ENCODE measurements at places on chromosomes 1 and 21.

- no peaks in the 10 kb centered on the region for H3K4me1 ChIP-seq
- H3K27me3 ChIP-seq = peaks cover 6% of the 10 kb centered on the region
- no peaks in the 10 kb centered on the region for H3K36me3 ChIP-seq
- no peak overlapping the region for H3K4me3 ChIP-seq
Observed at GRCh38 chr1:184426278-184426674, 39.4 kb downstream of the C1orf21 start.

DNA sequence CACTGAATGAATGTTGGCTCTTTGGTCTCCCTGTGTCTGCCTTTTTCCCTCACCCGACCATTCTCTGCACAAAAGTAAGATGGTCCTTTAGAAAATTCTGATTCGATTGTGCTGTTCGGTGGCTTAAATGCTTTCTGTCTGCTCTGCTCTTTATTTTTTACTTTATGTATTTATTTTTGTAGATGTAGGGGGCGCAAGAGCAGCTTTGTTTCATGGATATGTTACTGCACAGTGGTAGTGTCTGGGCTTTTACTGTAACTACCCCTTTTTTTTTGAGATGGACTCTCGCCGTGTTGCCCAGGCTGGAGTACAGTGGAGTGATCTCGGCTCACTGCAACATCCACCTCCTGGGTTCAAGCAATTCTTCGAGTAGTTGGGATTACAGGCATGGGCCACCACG is 15.7 kb downstream of the NLRP3 start:
- H3K4me3 ChIP-seq = no peak overlapping the region
- no peaks in the 10 kb centered on the region for H3K36me3 ChIP-seq
- no peaks in the 10 kb centered on the region for H3K27me3 ChIP-seq
- H3K27ac ChIP-seq = no peak overlapping the region
- no peak for DNase-seq

DNA sequence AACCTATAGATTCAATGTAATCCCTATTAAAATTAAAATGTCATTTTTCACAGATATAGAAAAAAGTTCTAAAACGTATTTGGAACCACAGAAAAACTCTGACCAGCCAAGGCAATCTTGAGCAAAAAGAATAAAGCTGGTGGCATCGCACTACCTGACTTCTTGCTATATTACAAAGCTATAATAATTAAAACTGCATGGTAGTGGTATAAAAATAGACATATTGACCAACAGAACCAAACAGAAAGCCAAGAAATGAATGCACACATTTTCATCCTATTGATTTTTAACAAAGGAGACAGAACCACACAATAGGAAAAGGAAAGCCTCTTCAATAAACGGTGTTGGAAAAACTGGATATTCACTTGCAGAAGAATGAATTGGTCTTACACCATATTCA is 9.2 kb upstream of the SHISAL2A start:
- H3K4me3 ChIP-seq = no peak overlapping the region
- no peak overlapping the region for H3K27ac ChIP-seq
- H3K27me3 ChIP-seq = no peaks in the 10 kb centered on the region

- no peak overlapping the region for H3K27ac ChIP-seq
- DNase-seq = no peak
- H3K4me3 ChIP-seq = no peak overlapping the region
- H3K4me1 ChIP-seq = peaks cover 8% of the 10 kb centered on the region
- no peaks in the 10 kb centered on the region for H3K27me3 ChIP-seq
- H3K36me3 ChIP-seq = no peaks in the 10 kb centered on the region
Observed at GRCh38 chr1:54267815-54268761, 68.1 kb downstream of the MRPL37 start.

GRCh38 chr1:101238681-101239094 is 1.9 kb downstream of the S1PR1 start:
- peak overlapping the region; percentile 98 for H3K27ac ChIP-seq
- H3K27me3 ChIP-seq = no peaks in the 10 kb centered on the region

GRCh38 chr1:94578856-94579255 is 37.3 kb upstream of the F3 start:
- no peaks in the 10 kb centered on the region for H3K4me1 ChIP-seq
- no peak for DNase-seq
- peaks cover 3% of the 10 kb centered on the region for H3K36me3 ChIP-seq
- no peak overlapping the region for H3K4me3 ChIP-seq
- H3K27me3 ChIP-seq = no peaks in the 10 kb centered on the region
- H3K27ac ChIP-seq = no peak overlapping the region

GRCh38 chr1:201394591-201394990 is 4.5 kb downstream of the LAD1 start:
- H3K27ac ChIP-seq = no peak overlapping the region
- DNase-seq = no peak
- H3K4me3 ChIP-seq = no peak overlapping the region
- no peaks in the 10 kb centered on the region for H3K4me1 ChIP-seq
- no peaks in the 10 kb centered on the region for H3K36me3 ChIP-seq

- H3K4me3 ChIP-seq = no peak overlapping the region
- no peak for DNase-seq
- H3K36me3 ChIP-seq = peaks cover 15% of the 10 kb centered on the region
- H3K27me3 ChIP-seq = no peaks in the 10 kb centered on the region
Observed at GRCh38 chr1:150469291-150469690, 17.9 kb upstream of the TARS2 start.

- H3K36me3 ChIP-seq = peaks cover 20% of the 10 kb centered on the region
- no peaks in the 10 kb centered on the region for H3K4me1 ChIP-seq
- no peak for DNase-seq
- H3K27me3 ChIP-seq = no peaks in the 10 kb centered on the region
- no peak overlapping the region for H3K4me3 ChIP-seq
Observed at GRCh38 chr1:180040034-180040433, 85.4 kb downstream of the CEP350 start.

- H3K4me1 ChIP-seq = peaks cover 80% of the 10 kb centered on the region
- peak overlapping the region; percentile 49 for H3K27ac ChIP-seq
- no peaks in the 10 kb centered on the region for H3K27me3 ChIP-seq
- H3K4me3 ChIP-seq = peak overlapping the region; percentile 82
- no peak for DNase-seq
Observed at GRCh38 chr1:89635825-89636815, 3.2 kb downstream of the LRRC8C start.

DNA sequence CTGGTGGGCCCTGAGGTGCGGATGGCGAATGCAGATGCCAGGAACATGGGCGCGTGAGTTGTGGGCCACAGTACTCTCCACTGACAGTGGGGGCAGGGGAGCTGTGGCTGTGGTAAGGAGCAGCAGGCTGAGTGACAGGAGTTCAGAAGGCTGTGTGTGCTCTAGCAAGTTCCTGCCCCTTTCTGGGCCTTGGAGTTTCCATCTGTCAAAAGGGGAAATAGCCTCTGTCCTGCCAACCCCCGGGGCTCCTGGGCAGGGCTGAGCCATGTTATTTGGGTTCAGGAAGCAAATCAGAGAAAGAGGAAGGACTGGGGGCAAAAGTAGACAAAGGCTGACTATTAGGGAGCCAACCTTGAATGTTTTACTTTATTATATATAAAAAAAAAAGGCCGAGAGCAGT is 19.5 kb upstream of the MFN2 start:
- no peak for DNase-seq
- H3K4me3 ChIP-seq = no peak overlapping the region
- peaks cover 4% of the 10 kb centered on the region for H3K36me3 ChIP-seq
- H3K27ac ChIP-seq = no peak overlapping the region
- H3K4me1 ChIP-seq = no peaks in the 10 kb centered on the region

DNA sequence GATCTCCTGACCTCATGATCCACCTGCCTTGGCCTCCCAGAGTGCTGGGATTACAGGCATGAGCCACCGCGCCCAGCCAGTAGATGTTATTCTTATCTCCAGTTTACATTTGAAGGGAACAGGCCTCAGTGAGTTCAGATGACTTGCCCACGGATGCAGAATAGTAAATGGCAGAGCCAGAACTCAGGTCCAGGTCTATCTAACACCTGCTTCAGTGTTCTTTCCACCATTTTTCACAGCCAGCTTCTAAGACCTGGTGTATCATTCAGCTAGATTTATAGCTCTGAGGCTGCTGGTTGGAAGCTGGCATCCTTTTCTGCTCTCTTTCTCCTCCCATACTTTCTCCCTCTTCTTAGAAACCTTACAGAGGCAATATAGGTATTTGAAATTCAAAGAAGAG is 10.8 kb downstream of the FABP3 start:
- H3K4me3 ChIP-seq = no peak overlapping the region
- DNase-seq = no peak
- no peak overlapping the region for H3K27ac ChIP-seq
- peaks cover 2% of the 10 kb centered on the region for H3K36me3 ChIP-seq
- no peaks in the 10 kb centered on the region for H3K27me3 ChIP-seq
- H3K4me1 ChIP-seq = no peaks in the 10 kb centered on the region

GRCh38 chr1:228647523-228648444 is 87.5 kb upstream of the RHOU start:
- peaks cover 40% of the 10 kb centered on the region for H3K4me1 ChIP-seq
- DNase-seq = peak; percentile 20
- H3K36me3 ChIP-seq = no peaks in the 10 kb centered on the region

- DNase-seq = no peak
- H3K4me3 ChIP-seq = no peak overlapping the region
- H3K27me3 ChIP-seq = no peaks in the 10 kb centered on the region
- H3K4me1 ChIP-seq = peaks cover 5% of the 10 kb centered on the region
- H3K27ac ChIP-seq = no peak overlapping the region
Observed at GRCh38 chr1:21873174-21873573, 61.1 kb downstream of the LDLRAD2 start.

- DNase-seq = no peak
- peaks cover 43% of the 10 kb centered on the region for H3K4me1 ChIP-seq
- no peak overlapping the region for H3K27ac ChIP-seq
- H3K36me3 ChIP-seq = no peaks in the 10 kb centered on the region
- H3K27me3 ChIP-seq = peaks cover 19% of the 10 kb centered on the region
Observed at GRCh38 chr21:34612557-34612956, 2.4 kb downstream of the RCAN1 start.

GRCh38 chr1:169623132-169623926 is 6.6 kb downstream of the SELP start:
- peak overlapping the region; percentile 67 for H3K27ac ChIP-seq
- DNase-seq = peak; percentile 7
- H3K36me3 ChIP-seq = peaks cover 3% of the 10 kb centered on the region
- peaks cover 58% of the 10 kb centered on the region for H3K4me1 ChIP-seq

- no peak overlapping the region for H3K4me3 ChIP-seq
- H3K27me3 ChIP-seq = no peaks in the 10 kb centered on the region
- no peak for DNase-seq
- H3K27ac ChIP-seq = no peak overlapping the region
Observed at GRCh38 chr1:183893561-183894289, 88.8 kb downstream of the RGL1 start.

DNA sequence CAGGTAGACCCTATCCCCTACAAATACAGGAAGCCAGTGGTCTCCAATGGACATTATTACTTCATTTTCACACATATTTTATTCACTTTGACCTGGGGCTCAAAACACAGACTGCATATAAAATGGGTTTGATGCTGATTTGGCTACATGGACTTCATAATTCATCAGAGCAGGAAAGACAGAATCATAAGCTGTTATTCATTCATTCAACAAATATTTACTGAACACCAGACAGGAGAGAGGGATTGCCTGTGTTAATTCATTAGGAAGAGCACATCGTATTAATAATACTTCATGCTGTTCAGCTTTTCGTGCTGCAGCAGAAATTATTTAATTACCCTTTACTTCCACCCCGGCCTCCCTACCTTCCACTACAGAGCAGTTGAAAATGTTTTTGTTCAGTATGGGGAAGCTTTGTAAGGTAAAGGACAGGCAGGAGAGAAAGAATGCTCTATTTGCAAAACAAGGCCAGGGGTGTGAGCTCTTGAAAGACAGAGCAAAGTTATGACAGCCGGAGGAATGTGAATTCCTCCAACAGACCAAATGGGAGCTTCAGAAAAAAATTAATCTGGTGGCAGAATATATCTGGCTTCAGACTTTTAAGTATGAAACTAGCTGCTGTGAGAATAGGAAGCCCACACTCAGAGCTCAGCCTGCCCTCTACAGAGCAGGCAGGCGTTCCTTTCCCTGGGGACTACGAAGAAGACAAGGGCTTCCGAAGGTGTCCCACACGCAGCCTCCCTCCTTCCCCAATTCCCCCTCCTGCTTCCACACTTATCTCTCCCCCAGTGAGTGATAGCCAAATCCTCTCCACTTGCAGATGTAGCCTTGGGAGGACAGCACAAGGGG is 58.0 kb downstream of the MDM4 start:
- H3K27ac ChIP-seq = no peak overlapping the region
- H3K27me3 ChIP-seq = no peaks in the 10 kb centered on the region
- no peak for DNase-seq
- peaks cover 5% of the 10 kb centered on the region for H3K36me3 ChIP-seq

DNA sequence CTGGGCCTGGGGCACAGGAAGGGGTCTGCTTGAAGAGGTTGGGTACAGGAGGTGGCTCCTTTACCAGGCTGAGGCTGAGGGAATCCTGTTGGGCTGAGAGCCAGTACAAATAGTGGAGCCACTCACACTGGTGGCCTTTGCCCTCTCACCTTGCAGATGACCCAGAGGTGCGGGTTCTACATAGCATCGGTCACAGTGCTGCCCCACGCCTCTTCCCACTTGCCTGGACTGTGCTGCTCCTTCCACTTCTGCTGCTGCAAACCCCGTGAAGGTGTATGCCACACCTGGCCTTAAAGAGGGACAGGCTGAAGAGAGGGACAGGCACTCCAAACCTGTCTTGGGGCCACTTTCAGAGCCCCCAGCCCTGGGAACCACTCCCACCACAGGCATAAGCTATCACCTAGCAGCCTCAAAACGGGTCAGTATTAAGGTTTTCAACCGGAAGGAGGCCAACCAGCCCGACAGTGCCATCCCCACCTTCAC is 1.8 kb upstream of the SLC50A1 start:
- peaks cover 2% of the 10 kb centered on the region for H3K27me3 ChIP-seq
- H3K4me3 ChIP-seq = peak overlapping the region; percentile 40
- H3K4me1 ChIP-seq = peaks cover 46% of the 10 kb centered on the region
- H3K27ac ChIP-seq = no peak overlapping the region
- peaks cover 7% of the 10 kb centered on the region for H3K36me3 ChIP-seq

DNA sequence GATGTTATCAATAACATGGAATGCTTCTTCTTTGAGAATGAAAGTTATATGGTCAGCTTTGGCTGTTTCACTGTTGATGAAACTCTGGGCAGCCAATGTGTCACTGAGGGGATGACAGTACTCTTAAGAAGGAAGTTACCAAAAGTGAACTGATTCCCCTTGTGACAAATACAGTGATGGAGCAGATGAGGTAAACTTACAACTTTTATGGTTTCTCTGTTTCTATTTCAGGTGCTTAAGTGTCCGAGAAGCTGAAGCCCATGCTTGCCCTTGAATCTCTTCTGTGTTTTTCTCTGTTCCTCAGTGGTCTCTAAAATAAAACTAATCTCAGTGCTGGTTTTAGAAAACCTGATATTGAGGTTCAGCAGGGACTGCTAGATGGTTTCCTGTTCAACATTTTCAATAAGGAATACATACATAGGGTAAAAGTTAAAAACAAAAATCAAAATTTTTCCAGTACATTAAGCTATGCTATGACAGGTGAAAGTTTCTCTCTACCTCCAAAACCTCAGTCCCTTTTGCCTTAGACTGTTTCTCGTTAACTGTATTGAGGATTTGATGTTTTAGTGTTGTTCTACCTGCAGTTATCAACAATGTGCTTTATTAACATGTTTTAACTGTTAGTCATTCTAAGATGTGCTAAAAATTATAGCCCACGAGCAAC is 454.4 kb upstream of the ADGRL4 start:
- H3K27ac ChIP-seq = no peak overlapping the region
- DNase-seq = no peak
- no peaks in the 10 kb centered on the region for H3K27me3 ChIP-seq
- H3K36me3 ChIP-seq = peaks cover 1% of the 10 kb centered on the region

- H3K4me1 ChIP-seq = peaks cover 85% of the 10 kb centered on the region
- peak overlapping the region; percentile 92 for H3K4me3 ChIP-seq
- H3K27me3 ChIP-seq = no peaks in the 10 kb centered on the region
- peak overlapping the region; percentile 98 for H3K27ac ChIP-seq
Observed at GRCh38 chr1:26288311-26288941, 8.5 kb downstream of the SH3BGRL3 start.

- H3K4me1 ChIP-seq = no peaks in the 10 kb centered on the region
- H3K27ac ChIP-seq = no peak overlapping the region
- no peaks in the 10 kb centered on the region for H3K27me3 ChIP-seq
- H3K4me3 ChIP-seq = no peak overlapping the region
- no peak for DNase-seq
Observed at GRCh38 chr1:48329905-48330304, 107.4 kb downstream of the SLC5A9 start.
